GDM1 (cell line): ENCODE measurements at places on chromosomes 4 and X.
A peak's percentile ranks its signal among the peaks of the same experiment; 100 is the strongest.

DNA sequence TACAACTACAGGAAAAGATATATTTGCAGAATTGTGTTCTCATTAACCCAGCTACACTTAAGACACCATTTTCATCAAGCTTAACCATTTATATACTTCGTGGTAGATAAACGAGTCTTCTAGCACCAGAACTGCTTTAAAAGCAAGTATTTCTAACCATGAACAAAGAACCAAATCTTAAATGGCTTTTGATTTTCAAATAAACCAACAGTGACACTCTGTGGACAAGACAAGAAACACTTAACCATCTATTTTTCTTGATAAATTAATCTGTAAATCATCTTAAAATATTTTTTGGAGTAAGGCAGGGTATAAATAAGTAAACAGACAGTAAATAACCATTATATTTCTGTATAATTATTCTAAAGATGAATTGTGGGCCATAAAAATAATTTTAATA, 10.2 kb downstream of the BEND2 start:
- DNase-seq, result no peak

- no peak for DNase-seq
These were observed 290.7 kb upstream of the FAM241A start for GRCh38 chr4:111854494-111855087.

DNA sequence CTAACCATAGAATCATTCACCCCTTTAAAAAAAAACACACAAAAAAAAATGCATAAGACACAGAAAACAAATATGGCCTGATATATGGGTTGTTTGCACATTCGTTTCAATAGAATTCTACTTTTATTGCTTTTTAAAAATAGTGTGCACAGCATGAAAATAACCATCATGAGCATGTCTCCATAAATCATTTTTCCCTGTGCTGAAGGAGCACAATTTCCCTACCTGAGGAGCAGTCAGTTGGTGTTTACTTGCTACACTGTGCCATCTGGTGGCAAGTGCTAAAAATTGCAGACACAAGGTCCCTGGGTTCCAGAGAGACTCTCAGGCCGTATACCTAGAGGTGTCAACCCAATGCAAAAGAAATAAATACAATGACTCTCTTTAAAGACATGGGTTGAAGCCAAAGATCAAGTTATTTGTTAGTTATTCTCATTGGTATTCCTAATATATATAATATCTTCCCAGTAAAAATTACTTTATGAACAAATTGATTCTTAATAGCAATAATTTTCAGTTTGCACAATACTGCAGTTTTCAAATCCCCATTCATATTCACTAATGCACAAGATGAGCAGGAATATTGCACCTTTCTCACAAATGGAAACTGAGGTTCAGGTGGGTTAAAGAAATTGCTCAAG, 551.4 kb downstream of the IQCM start:
- DNase-seq, result peak; percentile 2

DNA sequence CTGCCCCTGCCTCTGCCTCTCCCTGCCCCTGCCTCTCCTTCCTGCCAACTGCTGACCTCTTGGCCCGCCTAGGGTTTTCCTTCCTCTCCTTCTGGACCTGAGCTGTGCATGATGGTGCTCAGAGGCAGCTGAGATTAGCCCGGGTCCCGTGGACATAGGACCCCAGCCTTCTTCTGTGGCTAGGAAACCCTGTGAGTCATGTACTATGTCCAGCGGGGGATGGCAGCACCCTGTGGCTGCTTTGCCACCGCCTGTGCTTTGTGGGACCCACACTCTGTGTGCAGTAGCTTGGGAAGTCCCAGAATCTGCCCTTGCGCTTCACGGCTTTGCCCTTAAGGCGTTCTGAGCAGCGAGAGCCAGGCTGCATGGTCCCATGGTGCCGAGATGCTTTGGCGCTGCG, 105.5 kb upstream of the PSAPL1 start:
- no peak for DNase-seq

DNA sequence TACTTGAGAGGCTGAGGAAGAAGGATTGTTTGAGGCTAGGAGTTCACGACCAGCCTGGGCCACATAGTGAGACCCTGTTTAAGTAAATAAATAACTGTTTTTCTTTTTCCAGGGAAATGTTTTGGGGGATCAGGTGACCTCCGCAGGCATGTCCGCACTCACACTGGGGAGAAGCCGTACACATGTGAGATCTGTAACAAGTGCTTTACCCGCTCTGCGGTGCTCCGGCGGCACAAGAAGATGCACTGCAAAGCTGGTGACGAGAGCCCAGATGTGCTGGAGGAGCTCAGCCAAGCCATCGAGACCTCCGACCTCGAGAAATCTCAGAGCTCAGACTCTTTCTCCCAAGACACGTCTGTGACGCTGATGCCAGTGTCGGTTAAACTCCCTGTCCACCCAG, 30.5 kb downstream of the ZBTB49 start:
- DNase-seq, result no peak

DNA sequence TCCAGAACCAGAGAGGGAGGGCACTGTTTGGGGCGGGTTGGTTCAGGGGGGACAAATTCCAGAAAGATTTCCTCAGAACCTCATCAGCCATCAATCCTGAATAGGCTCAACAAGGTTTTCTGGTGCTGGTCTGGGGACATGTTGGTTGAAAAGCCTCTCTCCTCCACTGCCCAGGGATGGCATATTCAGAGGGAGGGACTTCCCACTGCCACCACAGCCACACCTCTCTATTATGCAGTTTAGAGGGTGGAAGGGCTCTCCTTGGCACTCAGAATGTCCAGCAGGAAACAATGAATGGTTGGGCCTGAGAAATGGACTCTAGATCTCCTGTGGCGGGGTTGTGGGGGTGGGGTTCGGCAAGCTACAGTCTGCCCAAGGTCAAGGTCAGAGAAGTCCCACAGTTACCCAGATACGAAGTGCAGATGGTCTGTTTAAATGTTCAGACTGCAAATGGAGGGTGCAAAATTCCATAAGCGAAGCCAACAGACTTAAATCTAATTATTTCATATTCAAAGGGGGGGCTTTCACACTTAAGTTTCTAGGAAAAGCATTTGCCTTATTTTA, 70.7 kb downstream of the LEF1 start:
- DNase-seq, result no peak

DNA sequence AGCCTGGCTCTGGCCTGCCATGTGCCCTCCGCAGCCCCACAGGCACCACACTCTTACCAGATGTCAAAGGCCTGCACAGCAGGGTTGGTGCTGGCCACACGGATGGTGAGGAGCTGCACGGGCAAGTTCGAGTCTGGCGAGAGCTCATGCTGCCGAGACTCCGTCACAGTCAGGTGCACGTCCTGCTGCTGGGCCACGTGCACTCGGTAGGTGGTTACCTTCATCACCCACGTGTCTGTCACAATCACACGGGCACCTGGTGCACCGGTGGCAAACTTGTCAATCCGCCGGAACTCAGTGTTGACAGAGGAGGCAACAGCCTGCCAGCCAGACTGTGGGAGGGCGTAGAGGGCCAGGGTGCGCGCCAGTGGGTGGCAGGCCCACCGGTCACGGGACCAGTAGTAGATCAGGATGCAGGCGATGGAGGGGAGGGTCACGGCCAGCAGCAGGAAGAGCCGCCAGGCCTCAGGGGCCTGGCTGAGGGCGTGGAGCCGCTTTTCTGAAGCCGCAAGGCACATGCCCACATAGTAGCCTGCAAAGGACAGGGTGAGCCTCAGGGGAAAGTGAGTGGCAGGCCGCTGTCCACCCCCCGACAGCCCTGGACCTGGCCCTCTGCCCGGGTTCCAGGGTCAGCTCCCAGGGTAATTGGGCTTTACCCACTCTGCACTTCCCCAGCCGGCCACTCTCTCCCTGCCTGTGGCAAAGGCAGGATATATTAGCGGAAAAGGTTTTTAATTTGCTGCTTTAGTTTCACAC, 2.9 kb downstream of the TMEM129 start:
- DNase-seq, result no peak

DNA sequence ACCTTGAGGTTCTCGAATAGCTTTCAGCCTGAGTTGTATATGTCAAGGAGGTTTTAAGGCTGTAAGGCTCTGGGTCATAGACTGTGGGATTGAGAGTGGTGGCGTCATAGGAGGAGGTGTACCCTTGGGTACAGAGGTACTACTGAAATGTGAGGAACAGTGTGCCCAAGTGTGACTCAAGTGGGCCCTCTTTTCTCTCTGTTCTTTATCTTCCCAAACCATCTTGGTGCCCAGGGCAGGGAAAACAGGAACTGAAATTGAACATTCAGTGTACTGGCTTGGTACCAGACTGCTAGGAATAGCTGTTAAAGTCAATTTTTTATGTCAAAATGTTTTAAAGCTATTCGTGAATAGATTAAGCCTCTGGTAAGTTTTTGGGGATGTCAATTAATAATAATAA, 136.2 kb upstream of the RPS6KA3 start:
- peak; percentile 5 for DNase-seq

DNA sequence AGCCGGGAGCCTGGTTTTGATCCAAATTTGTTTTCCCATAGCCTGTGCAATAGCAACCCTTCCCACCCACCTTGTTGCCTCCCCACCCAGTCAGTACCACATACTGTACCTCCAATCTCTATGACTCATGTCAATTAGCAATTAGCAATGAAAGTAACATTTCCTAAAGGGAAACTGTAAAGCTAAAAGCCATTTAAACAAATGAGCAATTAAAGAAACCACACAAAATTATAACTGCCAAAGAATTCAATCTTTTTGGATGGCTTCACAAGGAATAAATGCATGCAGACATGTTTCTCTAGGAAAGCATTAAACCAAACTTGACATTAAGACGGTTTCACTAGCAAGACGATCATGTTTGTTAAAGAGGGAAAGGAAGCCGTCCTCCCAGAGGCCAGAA, 169.0 kb upstream of the MAP3K15 start:
- DNase-seq, result no peak

DNA sequence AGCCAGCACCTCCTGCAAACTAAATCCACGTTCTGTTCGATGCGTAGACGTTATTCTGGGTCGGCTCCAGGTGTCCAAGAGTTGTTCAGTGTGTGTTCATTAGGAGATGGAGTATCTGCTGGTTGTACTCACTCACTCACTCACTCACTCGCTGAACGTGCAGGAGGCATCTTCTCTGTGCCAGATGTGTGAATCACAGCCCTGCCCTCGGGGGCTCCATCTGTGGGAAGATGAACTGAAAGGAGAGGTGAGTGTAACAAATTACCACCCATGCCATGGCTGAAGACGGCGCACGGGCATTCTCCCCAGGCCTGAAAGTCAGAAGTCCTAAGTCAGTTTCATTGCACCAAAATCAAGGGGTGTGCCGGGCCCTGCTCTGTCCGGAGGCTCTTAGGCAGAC, 16.1 kb downstream of the NSG1 start:
- DNase-seq, result no peak

- no peak for DNase-seq
These were observed 23.6 kb downstream of the MGST2 start for GRCh38 chr4:139689093-139689722.

- no peak for DNase-seq
These were observed 69.8 kb downstream of the GAB1 start for GRCh38 chr4:143406523-143406922.

GRCh38 chrX:120749141-120749846, 119.4 kb upstream of the C1GALT1C1 start:
- DNase-seq, result peak; percentile 83

DNA sequence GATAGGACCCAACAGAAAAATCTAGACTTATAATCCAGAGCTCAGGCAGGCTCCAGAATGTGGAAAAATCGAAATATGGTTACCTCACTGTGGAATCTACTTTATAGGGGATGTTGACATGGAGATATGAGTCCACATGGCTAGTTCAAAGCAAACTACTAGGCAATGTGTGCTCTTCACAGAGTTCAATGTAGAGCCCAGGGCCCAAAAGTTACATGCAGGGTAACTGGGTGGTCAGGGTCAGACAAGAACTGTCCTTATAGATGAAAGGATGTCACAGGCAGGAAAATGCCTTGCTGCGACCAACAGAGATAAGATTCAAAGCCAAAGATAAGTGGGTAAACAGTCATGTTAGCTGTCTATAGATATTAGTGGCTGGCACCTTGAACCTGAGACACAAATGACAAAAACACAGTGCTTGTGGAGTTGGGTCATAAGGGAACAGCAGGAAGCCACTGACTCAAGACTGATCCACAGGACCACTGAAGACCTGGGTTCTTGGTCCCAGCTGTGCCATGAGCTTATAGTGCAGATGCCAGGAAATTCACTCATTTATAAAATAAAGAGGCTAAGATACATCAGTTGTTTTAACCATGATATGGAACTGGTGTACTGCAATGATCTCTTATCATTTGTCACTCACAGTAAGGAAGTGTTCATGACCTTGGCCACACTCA, 101.7 kb upstream of the MBNL3 start:
- no peak for DNase-seq

GRCh38 chrX:54540289-54540688, 10.3 kb downstream of the GNL3L start:
- DNase-seq, result no peak
